ENCODE measurements at places on chromosomes 2 and 18.

- DNase-seq, result no peak
Observed at GRCh38 chr2:12855508-12855907, 138.8 kb downstream of the TRIB2 start.

GRCh38 chr18:23599809-23600208 lies 13.5 kb upstream of the NPC1 start:
- no peak for DNase-seq

- DNase-seq, result no peak
Observed at GRCh38 chr2:99256677-99257076, 1.2 kb upstream of the LYG2 start.

GRCh38 chr2:170180031-170180566 lies 2.2 kb downstream of the MYO3B start:
- DNase-seq, result no peak

- no peak for DNase-seq
Observed at GRCh38 chr2:99377879-99378278, 40.7 kb downstream of the EIF5B start.

- no peak for DNase-seq
Observed at GRCh38 chr2:200509235-200509611, 645 bp downstream of the KCTD18 start.

GRCh38 chr2:111122631-111123421 lies 2.1 kb downstream of the BCL2L11 start:
- DNase-seq, result peak; percentile 76

All from bone marrow (tissue), 2 donors.